Amniotic stem cell (primary cell): ENCODE measurements at places on chromosomes 11 and 22.

DNA sequence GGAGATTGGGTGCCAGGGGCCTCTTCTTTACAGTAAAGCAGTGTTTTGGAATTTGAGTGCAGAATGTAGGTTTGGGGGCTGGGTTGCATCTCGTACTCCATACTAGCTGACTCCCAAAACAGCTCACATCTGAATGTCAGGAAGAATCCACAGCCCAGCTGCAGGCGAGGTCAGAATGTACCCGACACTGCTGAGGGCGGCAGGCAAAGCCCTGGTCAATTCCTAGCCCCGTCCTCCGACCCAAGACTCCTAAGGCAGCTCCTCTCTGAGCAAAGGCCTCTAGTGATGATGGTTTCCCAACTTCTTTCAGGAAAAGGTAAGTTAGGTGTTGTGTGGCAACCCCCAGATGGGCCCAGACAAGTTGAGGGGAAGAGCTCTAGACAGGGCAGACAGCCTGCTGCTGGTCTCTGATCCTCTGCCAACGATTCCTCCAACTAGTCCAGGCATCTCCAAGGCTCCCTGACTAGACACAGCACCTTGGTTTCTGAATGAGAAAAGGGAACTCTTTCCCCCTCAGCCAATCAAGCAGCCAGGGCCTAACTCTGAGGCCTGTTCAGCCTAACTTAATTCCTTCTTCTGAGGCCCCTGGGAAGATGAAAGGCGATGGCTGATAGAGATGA lies 8.6 kb downstream of the LARGE2 start:
- DNase-seq = no peak

DNA sequence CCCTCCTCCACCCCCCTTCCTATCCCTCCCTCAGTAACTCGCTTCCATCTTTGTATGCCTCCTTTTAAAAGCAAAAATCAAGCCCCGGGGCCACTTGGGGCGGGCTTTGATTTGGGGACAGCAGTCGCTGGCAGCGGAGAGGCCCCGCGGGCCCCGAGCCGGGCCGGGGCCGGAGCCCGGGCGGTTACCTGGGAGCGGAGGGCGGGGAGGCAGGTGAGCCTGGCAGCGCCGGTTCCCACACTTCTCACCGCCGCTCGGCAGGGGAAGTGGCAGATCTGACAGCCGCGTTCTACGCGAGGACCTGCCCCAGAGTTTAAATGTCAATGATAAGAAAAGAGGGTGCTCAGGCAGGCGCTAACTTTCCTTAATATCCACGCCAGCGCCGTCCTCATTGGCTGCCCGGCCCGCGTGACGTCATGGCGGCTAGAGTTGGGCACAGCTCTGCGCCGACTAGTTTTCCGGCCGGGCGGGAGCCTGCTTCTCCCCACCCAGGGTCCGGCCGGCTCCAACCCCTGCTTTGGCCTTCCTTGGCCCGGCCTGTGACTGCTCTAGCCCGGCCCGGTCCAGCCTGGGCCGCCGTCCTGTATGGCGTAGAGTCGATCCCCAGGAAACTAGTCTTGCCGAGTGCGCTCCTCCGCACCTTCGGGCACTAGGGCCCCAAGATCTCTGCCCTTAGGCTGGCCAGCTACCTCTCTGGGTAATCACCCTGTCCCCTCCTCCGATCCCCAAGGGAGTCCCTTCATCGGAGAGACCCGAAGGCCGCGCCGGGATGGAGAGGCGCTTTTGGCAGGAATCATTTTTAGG lies 6.7 kb upstream of the PAX6 start:
- no peak for DNase-seq

DNA sequence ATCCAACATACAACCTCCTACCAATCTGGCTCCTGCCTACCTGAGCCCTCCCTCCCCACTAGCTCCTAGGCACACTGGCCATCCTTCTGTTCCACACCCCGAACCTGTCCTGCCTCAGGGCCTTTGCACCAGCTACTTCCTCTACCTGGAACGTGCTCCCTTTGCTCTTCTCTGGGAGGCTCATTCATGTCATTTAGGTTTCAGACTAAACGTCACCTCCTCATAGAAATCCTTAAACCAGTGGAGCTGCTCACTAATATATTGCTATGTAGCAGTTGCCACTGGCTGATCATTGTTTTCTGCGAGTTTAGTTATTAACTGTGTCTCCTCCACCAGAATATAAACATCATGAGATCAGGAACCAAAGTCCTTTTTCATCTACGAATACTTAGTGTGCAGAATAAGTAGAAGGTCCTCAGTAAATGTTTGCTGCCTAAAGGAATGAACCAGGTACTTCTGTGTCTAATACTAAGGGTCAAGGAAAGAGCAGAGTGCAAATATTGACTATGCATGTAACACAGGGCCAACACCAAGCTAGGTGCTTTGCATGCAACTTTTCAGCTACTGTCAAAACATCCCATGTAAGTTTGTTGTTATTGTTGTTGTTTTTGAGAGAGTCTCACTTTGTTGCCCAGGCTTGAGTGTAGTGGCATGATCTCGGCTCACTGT lies 277.6 kb upstream of the SYN3 start:
- DNase-seq = no peak

- no peak for DNase-seq
Observed at GRCh38 chr22:20656516-20656901, 117.4 kb upstream of the SERPIND1 start.

DNA sequence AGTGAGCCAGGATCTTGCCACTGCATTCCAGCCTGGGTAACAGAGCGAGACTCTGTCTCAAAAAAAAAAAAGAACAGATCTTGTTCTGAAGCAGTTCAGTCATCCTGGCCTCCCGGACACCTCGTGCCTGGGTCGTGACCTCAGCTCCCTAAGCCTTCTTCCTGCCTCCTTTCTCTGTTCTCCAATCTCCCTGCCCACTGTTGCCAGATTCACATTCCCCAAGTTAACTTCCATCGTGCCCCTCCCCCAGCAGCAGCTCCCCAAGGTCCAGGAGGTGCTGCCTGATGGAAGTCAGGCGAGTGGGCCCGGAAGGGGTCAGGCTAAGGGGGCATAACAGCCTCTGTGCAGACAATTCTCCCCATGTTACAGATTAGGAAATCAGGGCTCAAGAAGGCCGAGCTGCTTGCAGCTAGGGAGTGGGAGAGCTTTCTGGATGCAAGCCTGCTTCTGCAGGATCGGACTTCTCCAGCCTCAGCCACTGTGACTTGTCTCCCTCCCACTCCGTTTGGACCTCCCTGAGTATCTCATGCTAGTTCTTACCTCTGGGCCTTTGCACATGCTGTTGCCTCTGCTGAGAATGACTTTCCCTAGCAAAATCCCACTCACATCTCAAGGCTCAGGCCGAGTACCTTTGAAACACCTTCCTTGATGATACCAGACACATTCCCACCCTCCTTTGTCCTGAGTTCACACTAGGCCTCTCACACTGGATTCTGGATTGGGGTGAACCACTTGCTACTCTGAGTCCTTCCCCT lies 14.3 kb upstream of the TMEM184B start:
- DNase-seq = no peak

DNA sequence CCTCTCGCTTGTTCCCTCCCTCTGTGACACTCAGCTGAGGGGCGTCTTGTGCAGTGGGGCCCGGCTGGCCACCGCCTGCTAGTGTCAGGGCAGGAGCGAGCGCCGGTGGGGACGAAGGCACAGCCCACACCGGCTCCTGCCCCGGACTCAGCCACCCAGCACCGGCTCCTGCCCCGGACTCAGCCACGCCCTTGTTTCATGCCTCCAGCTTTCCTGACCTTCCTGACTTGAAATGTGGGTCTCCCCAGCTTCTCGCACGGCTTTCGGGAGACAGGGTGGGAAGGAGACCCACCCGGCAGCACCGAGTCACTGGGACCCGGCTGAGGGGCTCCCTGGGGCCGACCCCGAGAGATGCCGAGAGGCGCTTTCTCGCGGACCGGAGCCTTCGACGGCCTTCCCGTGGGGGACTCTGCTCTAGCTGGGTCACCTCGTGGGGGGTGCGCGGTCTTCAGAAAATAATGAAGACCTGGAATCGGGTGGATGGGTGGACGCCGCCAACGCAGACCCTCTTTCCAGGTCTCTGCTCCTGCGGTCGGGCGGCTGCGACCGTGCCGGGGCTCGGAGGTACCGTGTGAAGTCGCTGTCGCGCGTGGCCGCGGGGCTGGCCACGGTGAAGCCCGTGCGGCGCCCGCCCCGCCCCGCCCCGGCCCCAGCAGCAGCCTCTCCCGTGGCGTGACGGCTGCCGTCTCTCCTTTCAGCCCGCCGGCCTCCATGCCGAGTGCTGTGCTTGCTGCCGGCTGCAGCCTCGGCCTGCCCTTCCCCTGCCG lies 10.2 kb downstream of the GLB1L2 start:
- no peak for DNase-seq

DNA sequence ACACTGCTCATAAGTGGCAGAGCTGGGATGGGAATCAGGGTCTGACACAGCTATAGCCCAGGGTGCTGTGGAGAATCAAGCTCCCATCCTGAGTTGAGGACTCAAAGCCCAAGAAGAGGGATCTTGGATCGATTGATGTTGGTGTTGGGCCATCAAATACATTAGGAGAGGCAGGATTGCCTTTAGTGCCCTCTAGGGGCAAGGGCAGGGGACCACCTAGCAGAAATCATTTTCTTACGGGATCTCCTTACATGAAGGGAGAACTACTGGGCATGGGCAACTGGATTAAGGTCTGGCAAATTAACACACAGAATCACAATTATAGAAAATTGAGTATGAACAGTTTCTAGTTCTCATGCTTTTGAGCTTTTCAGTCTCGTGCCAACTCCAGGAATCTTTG lies 24.9 kb upstream of the EMSY start:
- no peak for DNase-seq

GRCh38 chr11:130719220-130719915 lies 196.9 kb downstream of the SNX19 start:
- no peak for DNase-seq

DNA sequence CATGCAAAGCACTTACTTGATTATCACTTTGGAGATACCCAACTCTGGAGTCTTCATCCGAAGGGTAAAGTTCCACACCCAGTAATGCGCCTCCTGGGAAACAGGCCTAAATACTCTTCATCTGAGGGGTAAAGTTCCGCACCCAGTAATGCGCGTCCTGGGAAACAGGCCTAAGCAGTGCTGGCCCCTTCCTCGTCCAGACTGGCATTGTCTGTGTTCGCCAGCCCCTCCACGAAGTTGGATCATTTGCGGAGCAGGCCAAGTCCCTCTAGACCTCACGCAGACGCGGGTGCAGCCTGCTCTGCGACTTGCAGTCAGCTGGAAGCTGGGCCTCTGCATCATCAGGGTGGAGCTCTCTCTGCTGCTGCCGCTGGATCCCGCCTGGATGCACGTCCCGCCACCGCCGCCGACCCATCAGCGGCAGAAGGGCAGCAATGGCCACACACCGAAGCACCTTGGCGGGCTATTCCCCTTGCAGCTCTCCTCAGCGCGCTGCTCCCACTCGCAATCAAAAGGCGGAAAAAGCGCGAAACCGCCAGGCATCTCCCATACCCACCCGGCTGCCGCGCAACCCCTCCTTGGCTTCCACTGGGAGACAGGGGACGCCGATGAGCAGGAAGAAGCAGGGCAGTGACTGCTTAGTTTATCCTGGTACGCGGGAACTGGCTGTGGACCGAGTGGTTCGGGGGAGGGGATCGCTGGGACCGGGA lies 34.1 kb upstream of the GLYATL1 start:
- no peak for DNase-seq

GRCh38 chr11:62680825-62681240 lies 2.0 kb upstream of the UBXN1 start:
- peak; percentile 52 for DNase-seq

DNA sequence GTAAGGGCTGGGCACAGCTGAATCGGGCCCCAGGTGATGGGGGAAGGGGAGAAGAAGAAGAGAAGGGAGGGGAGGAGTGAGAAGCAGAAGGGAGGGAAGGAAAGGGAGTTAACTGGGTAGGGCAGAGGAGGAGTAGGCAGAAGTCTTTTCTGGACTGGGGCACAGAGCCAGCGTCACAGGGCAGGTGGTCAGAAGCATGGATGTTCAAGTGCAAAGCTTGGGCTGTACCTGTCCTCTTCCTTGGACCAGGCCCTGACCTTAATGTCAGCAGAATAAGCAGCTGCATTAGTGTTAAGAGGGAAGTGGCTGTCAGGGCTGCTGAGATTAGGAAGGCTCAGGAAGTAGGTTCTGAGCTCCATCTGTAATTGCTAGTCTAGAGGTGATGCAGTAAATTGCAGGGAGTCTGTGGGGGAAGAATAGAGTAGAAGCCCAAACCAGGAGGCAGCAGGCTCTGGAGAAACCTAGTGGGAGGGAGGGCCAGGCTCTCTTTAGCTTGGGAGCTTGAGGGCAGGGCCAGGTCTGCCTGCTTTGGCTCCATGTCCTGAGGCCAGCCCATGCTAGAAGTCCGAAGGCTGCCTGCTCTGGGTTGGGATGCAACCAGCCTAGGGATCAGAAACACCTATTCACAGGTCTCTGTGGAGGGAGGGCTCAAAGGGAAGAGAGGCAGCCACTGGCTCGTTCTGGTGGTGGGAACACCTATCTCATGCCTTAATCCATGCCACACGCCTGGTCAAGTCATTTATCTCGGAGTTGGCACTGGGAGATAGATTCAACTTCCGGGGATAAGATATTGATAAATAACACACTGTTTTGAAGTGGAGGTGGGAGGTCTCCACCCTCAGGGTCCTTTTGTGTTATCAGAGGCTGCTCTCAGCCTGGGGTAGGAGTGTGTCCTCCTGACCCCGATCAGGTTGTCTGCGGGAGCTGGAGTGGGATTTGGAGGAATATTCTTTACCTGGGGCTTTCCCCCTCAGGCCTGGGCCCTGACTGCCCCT lies 1.7 kb upstream of the UCP3 start:
- DNase-seq = no peak

DNA sequence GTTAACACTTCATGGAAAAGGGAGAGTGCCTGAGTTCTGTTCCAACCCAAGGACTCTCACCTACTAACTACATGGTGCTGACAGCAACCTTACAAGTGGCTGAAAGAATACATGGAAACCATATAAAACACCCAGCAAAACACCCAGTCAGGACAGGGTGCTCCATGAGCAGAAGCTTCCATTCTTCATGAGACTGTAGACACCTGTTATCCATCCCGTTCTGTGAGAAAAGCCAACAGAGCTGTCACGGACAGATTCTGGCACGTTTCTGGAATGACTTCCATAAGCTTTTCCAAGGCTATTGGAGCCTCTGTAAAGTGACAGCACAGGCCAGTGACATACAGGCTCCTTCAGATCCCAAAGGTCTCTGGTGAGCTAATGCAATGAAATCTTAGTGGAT lies 23.2 kb downstream of the PRR14L start:
- DNase-seq = no peak

- DNase-seq = no peak
Observed at GRCh38 chr11:83835423-83835822, 549.3 kb upstream of the CCDC90B start.
